Uterus (tissue), 4 donors: ENCODE measurements at places on chromosomes 1 and 21.

DNA sequence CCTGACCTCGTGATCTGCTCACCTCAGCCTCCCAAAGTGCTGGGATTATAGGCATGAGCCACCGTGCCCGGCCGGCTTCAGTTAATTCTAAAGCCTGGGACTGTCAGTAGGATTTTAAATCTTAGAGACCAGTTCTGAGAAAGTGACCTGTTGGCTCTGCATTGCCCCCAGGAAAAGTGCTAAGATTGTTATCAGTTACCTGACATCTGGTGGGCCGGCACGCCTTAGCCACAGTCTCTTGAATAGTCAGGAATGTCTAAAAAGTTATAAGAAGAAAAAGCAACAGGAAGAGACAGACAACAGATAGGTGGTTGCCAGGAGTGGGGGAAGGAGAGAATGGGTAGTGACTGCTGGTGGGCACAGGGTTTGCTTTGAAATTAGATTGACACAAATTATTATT is 35.1 kb downstream of the RABGAP1L start:
- no peak for DNase-seq

GRCh38 chr1:25645637-25646400 is 29.2 kb downstream of the MAN1C1 start:
- DNase-seq = no peak

DNA sequence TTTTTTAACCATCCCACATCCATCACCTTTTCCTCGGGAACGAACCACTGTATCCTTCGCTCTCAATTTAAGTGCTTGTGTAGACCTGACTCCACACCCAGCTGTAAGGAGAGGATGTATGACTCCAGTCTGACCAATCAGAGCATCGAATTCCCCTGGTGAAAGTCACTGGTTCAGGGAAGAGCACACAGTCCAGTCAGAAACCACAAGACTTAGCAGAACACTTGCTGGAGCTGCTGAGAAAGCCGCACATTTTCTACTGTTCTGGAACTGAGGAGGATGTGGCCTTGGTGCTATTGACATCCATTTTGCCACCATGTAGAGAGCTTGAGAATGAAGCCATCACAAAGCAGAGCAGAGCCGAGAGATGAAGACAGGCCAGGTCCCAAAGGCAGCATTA is 59.9 kb upstream of the CNN3 start:
- no peak for DNase-seq

DNA sequence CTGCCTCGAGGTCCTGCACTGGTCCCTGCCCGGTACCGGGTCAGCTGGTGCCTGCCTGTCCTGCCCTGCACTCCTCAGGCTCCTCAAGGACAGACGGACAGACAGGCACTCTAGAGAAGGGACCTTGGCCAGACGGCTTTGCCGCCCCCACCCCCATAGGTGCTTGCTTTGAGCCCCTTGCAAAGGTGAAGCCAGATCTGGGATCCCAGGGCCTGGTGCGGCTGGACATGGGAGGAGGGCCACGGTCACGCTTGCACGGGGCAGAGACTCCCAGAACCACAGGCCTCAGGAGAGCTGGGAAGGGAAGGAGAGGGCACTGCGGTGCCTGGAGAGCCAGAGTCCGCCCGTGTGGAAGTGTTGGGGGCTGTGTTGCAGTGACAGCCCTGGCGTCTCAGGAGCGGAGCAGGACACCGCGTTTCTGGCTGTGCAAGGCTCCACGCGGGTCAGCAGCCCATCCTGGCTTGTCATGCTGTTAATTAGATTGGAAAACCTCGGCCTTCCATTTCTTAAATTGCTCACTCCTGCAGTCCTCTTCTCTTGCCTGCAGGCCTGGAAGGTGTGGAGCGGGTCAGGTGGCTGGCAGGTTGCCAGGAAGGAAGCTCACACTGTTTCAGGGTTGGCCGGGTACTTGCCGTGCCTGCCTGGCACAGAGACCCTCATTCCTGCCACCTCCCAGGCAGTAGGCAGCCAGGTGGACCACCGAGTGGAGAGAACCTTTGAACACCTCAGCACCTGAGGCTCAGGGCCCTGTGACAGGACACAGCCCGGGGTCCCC is 16.3 kb downstream of the COL18A1 start:
- DNase-seq = no peak

GRCh38 chr21:45596704-45597318 is 46.7 kb upstream of the PCBP3 start:
- DNase-seq = peak; percentile 54

- no peak for DNase-seq
These were observed 357.2 kb downstream of the RGS7 start for GRCh38 chr1:240999826-241000225.

- no peak for DNase-seq
These were observed 5.8 kb upstream of the ITGB2 start for GRCh38 chr21:44926331-44927101.

DNA sequence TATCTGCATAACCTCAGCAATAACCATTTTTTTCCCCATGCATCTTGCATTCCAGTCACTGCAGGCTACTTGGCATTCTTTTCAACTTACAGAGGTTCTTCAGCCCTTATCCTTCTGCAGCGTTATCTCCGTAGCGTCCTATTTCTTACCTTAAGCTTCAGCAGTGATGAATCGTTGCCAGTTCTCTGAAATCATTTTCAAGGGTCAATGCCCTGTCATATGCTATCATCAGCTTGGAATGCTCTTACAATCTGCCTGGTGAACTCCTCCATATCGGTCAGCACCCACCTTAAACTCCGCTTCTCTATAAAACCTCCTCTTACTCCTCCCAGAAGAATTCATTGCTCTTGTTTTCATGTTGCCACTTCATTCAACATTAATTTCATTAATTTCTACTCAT is 105.1 kb upstream of the DPH5 start:
- DNase-seq = no peak

DNA sequence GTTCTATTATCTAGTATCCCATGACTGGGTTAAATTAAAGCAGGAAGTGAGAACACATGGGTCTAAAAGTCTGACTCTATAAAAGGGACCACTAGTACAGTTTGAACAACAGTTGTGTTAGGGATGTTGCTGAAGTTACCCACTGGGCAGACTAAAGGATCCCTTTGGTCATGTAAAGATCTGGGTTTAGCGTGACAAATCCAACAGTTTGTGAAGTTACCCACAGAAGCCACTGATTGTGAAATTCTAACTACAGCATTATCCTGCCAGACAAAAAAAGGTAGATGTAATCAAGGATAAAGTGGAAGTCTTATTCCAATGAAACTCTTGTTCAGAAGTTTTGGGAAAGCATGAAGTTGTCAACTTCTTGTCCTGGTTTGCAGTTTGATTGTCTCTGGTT is 5.7 kb downstream of the QSOX1 start:
- DNase-seq = no peak

DNA sequence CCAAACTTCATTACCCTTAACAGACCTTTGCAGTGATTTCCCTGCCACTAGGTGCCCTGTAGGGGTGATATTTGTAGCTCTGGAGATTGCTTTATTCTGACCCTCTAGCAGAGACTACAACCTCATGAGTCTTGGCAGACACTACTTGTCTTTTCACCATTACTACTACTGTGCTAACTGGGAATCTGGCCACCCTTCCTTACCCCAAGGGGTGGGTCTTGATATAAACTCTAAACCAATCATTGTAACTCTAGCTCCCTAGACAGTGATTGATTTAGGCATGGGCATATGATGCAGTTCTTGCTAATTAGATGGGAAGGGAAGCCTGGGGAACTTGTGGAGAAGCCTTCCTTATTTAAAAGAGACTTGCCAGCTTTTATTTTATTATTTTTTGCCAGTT is 3.9 kb downstream of the KPNA6 start:
- no peak for DNase-seq

DNA sequence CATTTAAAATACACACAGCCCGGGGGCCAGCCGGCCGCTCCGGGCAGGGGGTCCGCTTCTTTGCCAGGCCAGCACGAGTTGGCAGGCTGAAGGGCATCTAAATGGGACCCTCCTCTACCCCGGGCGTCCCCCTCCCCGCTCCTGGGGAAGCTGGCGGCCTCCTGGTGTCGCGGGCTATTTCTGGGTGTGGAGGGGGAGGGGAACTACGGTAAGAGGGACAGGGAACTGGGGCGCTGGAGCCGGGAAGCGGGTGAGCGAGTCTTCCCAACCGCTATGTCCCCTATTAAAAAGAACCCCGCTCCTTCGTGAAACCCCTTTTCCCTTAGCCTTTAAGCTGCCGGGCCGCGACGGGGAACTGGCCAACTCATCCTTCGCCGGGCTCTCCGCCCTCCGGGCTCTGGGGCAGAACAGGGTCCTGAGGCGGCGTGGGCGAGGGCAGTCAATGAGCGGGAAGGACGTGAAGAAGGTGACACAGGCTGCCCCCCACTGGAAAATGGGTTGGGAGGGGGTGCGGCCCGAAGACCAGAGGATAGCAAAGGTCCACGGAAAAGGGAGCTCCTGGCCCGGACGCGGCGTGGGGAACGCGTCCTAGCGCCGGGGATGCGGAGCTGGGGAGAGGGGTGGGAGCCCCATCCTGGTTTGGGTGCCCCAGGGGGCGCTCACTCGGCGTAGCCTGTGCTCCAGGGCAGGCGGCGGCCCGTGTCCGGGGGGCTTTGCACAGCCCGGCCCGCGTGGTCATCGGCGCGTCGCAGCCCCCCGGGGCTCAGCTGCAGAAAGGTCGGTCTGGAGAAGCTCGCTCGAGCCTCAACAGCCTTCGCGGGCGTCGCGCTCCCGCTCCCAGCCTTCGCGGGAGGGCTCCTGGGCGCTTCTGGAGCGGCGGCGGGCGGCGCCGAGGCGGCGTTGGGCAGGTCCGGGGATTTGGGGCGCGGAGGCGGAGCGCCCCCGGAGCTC is 544 bp downstream of the PPM1J start:
- DNase-seq = no peak

GRCh38 chr1:219331424-219331823 is 157.7 kb downstream of the LYPLAL1 start:
- no peak for DNase-seq

DNA sequence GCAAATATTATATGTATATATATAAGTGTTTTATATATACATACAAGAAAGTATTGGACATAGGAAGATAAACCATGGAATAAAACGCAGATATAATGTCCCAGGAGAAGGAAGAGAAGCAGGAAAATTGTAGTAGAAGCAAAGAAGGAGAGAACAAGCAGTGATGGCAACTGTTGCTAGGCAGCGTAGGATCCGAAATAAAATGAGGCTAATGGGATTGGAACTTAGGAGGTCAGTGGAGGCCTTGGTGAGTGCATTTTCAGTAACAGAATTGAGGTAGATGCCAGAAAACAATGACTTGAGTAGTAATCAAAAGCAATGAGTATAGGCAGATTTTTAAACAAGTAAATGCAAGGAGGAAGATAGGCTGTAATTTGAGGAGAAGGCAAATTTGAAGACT is 265.8 kb downstream of the LRRC7 start:
- no peak for DNase-seq

GRCh38 chr1:228830185-228830953 is 95.1 kb downstream of the RHOU start:
- no peak for DNase-seq

- DNase-seq = no peak
These were observed 173.1 kb downstream of the HMCN1 start for GRCh38 chr1:185907246-185907645.

DNA sequence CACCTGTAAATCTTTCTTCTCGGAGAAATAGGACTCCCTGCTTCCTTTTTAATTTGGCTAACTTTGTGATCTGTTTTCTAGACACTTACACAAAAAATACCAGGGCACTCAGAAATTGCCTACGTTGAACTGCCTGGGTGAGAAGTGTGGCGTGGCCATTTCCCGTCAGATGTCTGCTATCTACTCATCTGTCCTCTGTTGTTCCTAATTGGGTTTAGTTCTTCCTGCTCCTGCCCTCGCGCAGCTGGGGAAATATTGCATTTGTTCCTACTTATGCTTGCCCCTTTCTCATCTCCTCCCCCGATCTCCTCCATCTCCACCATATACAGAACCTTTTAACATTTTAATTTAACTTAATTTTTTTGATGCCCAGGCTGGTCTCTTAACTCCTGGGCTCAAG is 55.1 kb downstream of the CD58 start:
- DNase-seq = no peak

DNA sequence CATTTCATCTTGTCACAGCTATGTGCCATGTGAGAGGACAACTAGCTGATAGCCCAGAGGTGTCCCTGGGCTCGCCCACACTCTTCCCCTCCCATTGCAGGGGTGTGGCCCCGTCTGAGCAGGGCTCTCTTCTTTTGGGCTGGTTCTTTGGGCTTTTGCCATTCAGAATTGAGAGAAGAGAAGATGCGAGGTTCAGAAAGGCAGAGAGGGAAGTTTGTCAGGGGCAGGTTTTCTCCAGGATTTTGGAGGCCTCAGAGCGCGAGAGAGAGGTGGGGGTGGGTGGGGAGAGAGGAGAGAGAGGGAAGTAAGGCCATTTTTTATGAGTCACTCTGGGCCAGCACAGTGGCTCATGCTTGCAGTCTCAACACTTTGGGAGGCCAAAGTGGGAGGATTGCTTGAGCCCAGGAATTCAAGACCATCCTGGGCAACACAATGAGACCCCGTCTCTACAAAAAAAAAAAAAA is 5.2 kb downstream of the IFI6 start:
- DNase-seq = no peak

GRCh38 chr1:8232036-8232757 is 85.7 kb upstream of the SLC45A1 start:
- peak; percentile 43 for DNase-seq
